ENCODE measurements at places on chromosomes 1 and 21.

- DNase-seq: no peak
Measured at GRCh38 chr1:236868625-236869467, 73.8 kb downstream of the MTR start.

DNA sequence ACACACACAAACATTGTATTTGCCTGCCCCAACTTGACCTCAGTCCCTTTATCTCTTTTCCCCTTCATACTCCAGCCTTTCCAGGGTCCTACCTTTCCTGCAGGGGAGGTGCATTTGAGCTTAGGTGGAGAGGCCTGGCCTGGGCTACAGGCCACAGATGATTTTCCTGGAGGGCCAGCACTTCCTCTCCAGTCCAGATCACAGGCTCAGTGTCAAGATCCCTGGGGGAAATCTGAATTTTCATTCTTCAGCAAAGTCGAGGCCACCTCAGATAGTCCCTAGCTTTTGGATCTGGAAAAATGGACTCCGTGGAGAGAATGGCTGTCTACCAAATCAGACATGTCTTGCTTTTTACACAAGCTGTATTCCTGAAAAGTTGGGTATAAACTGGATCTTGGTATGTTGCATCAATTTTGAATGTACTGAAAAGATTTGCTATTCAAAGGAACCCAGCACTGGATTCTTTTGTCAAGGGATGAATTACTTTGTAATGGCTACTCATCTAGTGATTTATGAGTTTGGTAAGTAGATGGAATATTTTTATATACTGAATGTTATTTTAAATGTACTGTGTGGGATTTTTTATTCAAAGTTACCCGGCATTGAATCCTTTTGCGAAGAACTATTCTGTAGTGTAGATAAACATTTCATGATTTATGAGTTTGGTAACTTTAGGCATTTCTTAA lies 78.7 kb downstream of the DDR2 start:
- no peak for DNase-seq

DNA sequence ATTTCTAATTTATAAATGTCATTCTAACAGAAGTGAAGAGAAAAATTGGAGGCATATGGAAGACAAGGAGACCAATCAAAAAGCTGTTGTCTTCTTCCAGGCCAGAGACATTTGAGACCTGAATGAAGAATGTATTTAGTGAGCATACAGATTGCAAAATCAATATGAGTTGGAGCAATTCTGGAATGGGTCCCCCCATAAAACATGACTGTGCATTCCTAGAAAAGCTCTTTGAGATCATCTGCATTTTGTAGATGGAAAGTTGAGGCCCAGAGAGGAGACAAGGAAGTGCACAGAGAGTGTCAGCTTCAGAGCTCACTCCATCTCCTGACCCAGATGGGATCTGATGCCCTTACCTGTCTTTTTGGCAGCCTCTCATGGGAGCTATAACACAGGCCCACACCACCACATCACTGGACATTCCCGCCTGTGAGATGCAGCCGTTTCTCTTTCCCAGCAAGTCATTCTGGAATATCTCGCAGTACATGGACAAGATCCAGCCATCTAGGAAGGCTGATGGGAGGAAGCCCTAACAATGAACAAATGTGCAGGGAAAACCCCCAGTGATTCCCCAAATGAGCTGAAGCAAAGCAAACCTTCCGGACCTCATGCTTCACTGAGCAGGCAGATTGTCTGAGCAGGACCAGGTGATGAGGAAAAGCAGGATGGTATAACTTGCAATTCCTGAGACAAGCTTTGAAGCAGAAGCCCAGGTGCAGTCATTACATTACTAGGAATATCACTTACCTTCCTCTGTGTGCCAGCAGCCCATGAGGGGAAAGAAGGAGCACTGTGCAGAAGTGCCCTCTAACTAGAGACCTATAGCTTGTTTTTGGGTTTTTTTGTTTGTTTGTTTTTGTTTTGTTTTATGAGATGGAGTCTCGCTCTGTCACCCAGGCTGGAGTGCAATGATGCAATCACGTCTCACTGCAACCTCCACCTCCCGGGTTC lies 445.6 kb downstream of the PLPP3 start:
- no peak for DNase-seq

DNA sequence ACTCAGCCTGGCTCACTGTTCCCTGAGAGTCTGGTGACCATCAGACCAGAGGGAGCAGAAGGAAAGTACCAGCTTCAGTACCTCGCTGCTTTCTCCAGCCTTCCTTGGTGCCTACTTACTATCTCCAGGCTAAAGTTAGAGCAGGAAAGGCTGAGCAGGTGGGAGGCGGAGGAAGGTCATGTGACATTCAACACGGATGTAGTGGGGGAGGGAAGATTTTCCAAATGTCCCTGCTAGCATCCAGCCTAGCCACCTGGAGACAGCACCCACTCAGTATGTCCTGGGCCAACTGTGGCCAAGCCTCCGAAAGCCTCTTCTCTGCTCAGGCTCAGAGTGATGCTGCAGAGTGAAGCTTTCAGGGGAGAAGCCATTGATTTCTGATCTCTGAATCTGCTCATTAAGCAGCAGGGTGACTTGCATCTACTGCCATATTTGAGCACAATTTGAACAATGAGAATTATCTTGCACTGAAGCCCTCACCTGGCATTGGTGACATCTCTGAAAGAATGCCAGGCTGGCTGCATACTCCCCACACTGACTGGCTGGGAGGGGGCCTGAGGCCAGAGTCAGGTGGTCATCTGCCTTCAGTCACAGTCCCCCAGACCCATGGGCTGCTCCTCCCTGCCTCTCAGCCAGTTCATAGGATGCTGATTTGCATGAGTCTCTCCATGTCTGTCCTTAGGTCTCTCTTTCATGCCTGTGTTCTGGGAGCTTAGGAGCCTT lies 86.2 kb downstream of the KCND3 start:
- DNase-seq: no peak

DNA sequence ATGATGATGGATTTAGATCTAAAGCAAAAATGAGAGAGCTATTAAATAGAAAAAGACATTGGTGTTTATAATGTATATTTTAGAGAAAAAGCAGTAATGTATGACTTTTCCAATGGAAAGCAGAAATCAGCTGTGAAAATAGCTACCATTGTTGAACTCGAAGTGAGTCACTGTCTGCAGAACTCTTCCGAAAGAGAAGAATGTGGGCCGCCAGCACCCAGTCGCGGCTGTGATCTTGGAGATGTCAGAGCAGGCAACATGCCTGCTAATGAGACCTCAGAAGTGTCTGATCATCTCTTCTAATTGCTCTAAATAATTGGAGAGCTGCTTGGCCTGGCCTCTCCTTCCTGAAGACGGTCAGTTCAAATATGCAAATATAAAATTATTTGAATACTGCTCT lies 333.6 kb upstream of the RUNX1 start:
- no peak for DNase-seq

DNA sequence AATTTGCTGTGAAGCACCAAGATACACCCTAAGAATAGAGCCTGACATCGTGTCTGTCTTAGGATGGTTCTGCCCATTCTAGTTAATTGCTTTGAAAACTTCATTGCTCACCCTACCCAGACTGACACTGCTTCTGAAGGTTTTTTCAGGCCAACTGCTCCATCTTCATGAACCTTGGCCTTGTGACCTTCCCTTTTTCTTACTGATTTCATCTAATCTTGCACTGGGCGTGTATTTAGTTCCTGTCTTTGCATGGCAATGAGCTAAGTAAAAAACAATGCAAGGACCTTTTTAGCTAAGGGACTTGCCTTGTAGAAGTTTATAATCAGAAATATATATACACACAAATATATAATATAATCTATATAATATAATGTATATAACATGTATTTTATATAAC lies 108.0 kb downstream of the PBX1 start:
- DNase-seq: no peak

GRCh38 chr1:109570414-109570813 lies 22.0 kb downstream of the GNAI3 start:
- DNase-seq: no peak

- DNase-seq: no peak
Measured at GRCh38 chr21:39175154-39175553, 8.1 kb downstream of the PSMG1 start.

DNA sequence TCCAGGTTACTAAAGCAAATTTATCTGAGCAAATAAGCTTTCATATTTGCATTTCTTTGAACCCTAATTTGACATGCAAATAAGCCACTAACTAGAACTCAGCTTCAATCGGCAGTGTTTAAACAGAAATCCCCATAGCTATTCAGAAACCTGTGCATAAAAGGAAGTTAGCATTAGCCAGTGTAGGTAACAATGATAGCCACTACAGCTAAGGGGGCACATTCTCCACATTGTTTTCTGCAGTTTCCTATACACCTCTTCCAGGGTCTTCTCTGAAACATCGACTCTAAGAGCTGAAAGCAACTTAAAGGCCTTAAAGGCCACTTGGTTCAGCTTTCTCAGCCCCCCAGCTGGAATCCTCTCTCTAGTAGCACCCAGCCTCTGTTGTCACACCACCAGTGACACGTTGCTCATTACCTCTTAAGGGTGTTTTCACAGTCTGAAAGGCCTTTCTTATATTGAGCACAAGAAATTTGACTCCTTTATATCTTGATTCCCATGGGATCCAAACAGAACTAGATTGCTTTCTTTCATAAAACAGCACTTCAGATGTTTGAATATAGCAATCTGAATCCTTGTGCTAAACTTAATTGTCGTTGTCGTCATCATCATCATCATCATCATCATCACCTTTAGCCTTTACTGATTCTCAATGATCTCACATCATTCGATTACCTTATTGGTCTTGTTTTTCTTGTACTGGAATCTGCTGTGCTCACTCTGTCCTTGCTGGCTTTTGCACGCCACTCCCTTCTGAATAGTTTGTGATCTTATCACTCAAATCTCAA lies 93.9 kb upstream of the DAB1 start:
- DNase-seq: no peak
